T-helper 17 cell (primary cell): ENCODE measurements at places on chromosomes 5 and 9.

- DNase-seq = no peak
These were observed 20.0 kb downstream of the TMEFF1 start for GRCh38 chr9:100492952-100493351.

DNA sequence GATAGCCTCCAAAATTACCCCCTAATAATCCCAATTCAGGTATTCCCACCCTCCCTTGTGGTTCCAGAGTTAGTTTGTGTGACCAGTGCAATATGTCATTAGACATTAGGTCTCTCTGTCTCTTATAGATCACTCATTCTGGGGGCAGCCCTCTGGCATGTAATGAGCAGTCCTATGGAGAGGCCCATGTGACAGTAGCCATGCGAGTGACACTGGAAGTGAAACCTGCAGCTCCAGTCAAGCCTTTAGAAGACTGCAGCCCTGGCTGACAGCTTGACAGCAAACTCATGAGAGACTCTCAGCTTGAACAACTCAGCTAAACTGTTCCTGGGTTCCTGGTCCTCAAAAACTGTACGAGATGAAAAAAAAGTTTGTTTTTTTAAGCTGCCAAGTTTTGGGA lies 54.0 kb upstream of the HSPB3 start:
- no peak for DNase-seq

DNA sequence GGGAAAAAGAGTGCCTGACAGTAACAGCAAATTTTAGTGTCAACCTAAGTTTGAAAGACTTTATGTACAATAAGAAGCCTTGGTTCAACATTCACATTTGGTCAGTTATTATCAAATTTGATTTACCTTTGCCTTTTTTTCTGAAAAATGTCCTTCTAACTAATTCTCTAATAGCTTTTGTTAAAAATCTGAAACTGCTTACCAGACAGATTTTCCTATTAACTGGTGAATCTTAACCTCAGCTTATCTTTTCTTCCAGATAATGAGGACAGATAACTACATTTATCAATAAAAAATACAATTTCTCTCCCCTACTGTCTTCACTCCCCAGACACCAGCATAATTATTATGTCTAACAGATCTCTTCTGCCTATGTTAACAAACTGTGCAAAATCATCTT lies 988.5 kb downstream of the CDH18 start:
- no peak for DNase-seq

- no peak for DNase-seq
These were observed 159.5 kb upstream of the MAST4 start for GRCh38 chr5:66436721-66437120.

DNA sequence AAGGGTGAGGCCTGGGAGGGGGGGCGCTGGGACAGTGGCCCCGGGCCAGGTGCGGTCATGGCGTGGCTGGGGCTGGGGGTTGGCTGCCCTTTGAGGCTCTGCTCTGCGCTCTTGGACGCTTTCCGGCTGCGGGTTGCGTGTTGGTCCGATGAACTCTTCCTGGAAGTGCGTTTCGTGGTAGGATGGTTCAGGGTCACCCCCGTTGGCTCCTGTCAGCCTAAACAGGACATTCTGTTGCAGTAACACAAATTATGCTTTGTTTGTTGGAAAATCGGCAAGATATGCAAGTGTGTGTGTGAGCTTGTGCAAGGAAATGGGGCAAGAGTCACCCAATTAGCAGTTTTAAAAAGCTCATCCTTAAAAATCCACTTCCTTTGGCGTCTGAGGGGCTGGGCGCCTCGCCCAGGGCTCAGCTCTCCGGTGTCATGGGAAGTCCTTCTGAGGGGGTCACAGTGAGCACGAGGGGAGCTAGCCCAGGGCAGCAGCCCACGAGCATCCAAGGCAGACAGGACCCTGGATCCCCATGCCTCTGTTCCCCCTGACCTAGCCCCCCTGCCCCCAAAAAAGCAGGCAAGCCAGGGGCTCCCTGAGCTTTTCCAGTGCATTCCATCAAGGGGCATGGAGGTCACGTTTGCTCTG lies 22.2 kb upstream of the RNU6ATAC start:
- no peak for DNase-seq

- DNase-seq = no peak
These were observed 8.2 kb downstream of the TENT4A start for GRCh38 chr5:6721442-6721841.

DNA sequence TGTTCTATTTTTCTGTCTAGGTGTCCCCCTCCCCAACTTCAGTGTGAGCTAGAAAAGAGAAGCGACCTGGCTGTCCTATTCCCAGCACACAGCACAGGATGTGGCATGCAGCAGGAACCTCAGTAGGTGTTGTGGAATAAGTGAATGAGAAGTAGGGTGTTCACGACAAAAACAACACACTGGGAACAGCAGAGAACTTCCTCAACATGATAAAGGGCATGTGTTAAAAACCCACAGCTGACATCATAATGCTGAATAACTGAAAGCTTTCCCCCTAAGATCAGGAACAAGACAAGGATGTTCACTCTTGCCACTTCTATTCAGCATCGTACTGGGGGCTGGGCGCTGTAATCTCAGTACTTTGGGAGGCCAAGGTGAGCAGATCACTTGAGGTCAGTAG lies 155.6 kb upstream of the ZNF618 start:
- no peak for DNase-seq

- peak; percentile 42 for DNase-seq
These were observed 36.0 kb downstream of the SARDH start for GRCh38 chr9:133701981-133702797.

- no peak for DNase-seq
These were observed 16.5 kb downstream of the NEK6 start for GRCh38 chr9:124274226-124274625.

- DNase-seq = no peak
These were observed 25.3 kb downstream of the CAMSAP1 start for GRCh38 chr9:135882011-135882410.
